Suppressor macrophage treated with lipopolysaccharide for 4 hours (primary cell): ENCODE measurements at places on chromosomes 5 and 9.

DNA sequence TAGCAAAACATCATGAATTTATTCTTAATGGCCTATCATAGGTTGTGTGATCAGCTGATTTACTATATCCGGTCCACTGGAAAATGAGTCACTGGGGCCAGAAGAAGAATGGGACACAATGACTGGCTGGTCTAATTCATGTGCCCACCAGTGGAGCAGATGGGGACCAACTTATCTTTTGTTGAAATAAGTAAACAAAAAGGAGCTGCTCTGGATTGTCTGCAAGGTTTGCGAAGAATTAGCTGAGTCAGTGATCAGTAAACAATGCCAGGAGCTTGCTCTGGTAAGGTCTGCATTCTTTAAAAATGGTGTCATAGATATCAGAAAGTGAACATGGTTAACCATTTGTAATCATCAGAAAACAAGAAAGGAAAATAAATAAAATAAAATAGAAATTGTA, 128.0 kb downstream of the RASEF start:
- DNase-seq: no peak

GRCh38 chr5:81525690-81526089, 131.8 kb upstream of the ACOT12 start:
- DNase-seq: peak; percentile 65

GRCh38 chr5:52786949-52787599, 642 bp upstream of the ITGA1 start:
- DNase-seq: no peak

DNA sequence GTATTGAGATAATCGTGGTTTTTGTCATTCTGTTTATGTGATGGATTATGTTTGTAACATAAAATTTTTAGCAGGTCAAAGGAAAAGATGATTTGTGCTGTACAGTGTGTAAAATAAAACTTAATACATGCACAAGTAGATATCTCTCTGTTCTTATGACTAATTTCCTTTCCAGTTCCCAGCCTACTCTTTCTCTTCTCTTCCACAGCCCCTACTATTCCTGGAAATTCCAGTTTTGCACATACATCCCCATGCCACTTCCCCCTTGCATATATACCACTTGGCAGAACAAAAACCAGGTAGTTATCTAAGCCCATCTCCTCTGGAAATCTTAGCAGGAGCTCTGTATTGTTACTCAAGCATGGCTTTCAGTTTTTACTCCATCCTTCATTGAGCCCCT, 20.2 kb downstream of the TEK start:
- peak; percentile 7 for DNase-seq

- DNase-seq: no peak
Measured at GRCh38 chr5:112616812-112617547, 120.7 kb upstream of the APC start.

DNA sequence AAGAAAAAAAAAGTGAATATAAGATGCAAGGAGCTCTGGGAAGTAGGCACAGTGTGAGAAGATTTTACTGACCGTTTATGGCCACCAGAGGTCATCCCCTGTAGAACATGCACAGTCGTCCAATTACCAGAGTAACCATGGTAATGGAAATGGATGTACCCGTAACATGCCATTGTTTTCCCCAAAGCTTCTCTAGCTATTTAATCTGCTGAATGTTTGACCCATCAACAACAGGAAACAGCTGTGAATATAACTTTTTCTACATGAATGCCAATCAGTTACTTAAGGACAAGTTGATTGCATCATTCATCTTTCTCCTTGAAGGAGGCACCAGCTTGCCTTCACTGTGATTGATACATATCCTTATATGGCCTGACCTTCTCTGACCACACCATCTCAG, 1967.0 kb upstream of the CDH9 start:
- DNase-seq: no peak

DNA sequence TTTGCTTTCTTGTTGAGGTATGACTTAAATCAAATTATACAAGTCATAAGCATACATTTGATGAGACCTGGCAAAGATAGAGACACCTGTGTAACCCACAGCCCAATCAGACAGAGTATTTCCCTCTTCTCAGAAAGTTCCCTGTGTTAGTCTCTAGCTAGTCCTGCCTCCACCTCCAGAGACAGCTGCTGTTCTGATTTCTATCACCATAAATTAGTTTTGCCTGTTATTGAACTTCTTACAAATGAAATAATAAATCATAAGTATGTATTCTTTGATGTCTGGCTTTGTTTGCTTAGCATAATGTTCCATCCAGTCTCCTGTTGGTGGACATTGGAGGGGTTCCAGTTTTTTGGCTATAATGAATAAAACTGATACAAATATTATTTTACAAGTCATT, 194.5 kb downstream of the ICE1 start:
- no peak for DNase-seq

GRCh38 chr9:114494776-114495569, 10.3 kb downstream of the WHRN start:
- DNase-seq: no peak

DNA sequence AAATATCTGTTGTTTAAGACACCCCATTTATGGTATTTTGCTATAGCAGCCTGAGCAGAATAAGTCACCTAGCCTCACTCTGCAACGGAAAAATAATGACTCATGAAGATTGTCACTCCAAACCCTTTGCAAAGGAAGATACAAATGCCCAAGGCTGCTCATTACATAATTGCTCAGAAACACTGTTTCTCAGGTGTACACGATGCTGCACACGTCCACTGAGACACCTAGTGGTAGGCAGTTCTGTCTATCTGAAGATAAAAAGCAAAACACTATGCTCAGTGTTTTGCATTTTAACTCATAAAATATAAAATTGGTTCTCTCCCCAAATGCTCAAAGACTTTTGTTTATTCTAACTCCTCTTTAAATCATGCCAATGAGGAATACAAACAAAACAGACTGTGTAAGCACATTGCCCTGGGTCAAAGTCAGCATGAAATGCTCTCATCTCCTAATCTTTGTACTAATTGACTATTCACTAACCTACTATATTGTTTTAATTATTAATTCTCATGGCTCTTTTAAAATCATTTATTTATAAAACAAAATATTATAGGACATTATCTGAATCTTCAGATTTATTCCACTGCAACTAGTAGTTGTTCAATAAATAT, 7.7 kb upstream of the TSLP start:
- no peak for DNase-seq

- DNase-seq: no peak
Measured at GRCh38 chr5:20088361-20088760, 100.4 kb upstream of the CDH18 start.

GRCh38 chr9:107784235-107784958, 294.8 kb upstream of the KLF4 start:
- DNase-seq: no peak
